ENCODE measurements at places on chromosomes 4 and X.

- no peak for DNase-seq
Measured at GRCh38 chr4:102560571-102561341, 59.6 kb downstream of the NFKB1 start.

DNA sequence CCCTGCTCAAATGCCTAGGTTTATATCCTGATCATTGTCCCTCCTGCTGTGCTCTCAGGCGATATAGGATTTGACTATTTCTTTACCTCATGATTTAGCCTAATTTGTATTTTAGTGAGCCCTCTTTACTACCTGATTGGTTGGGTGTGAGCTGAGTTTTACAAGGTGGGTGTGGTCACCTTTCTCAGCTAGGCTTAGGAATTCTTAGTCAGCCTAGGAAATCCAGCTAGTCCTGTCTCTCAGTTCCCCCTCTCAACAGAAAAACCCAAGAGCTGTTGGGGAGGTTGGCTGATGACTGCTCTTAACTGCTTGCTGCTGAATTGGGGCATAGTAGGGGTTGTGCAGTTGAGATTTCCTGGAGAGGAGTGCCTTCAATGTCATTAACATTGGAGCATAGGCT is 100.5 kb upstream of the AADAT start:
- no peak for DNase-seq

DNA sequence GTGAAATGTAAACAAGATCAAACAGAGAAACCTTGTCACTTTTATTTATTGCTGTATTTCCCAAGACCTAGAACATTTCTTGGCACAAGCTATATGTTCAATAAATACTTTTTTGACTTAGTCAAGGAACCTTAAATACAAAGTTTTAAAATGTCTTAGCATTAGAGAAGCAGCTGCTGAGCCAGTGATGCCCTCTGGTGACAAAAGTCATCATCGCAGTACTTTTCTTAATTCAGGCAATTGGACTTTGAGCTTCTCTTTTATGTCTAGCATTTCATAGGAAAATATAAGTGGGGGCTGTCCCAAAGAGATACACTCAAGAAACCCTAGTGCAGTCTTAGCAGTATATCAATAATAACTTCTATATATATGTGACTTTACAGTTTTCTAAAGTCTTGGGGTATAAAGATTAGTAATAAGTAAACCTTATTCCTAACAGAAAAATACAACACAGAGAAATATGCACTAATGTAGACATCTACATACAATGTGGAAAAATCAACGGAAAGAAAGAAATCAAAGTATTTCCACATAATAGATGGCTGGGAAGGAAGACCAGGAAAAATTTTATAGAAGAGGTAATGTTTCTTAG is 118.4 kb downstream of the DTHD1 start:
- DNase-seq: no peak

- DNase-seq: no peak
Measured at GRCh38 chrX:57172544-57172943, 35.3 kb upstream of the SPIN2A start.

DNA sequence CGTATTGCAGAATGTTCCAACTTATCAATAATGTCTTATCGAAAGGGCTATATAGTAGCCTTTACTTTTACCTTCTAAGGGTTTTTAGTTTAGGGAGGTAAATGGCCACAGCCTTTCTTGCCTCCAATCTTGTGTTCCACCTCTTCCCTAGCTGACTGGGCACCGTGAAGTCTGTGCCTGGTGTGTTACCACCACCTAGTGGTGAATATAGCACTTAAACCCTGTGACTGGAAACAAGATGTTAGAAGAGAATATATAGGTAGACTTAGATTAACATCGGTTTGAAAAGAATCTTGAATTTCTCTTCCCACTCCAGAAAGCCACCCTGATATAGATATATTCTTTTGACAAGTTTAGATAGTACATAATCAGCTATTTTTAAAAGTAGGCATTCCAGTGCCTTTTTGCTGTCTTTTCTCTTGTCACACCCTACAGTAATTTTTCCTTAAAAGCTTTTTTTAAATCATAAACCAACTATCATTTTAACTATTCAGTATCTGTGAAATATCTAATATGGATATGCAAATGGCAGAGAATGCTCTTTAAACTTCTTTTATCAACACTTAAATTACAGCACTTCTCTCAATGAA is 27.8 kb upstream of the ADH7 start:
- peak; percentile 54 for DNase-seq

DNA sequence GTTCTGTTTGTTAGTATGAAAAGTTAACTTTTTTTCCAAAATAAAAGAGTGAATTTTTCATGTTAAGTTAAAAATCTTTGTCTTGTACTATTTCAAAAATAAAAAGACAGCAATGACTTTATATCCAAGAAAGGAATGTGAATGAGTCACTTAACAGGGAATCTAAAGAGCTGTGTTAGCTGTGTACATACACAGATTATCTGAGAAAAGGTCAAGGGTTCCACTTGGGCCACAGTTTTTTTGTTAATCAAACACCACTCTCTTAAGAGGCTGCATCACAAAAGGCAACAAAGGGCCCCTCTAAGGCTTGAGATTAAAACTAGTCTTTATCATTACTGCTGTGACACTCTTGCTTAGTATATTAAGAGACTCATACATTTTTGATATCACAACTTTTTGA is 82.1 kb downstream of the FIP1L1 start:
- DNase-seq: no peak

GRCh38 chr4:157052429-157053040 is 23.4 kb upstream of the GLRB start:
- no peak for DNase-seq

GRCh38 chr4:2105559-2105958 is 46.4 kb downstream of the NAT8L start:
- no peak for DNase-seq

DNA sequence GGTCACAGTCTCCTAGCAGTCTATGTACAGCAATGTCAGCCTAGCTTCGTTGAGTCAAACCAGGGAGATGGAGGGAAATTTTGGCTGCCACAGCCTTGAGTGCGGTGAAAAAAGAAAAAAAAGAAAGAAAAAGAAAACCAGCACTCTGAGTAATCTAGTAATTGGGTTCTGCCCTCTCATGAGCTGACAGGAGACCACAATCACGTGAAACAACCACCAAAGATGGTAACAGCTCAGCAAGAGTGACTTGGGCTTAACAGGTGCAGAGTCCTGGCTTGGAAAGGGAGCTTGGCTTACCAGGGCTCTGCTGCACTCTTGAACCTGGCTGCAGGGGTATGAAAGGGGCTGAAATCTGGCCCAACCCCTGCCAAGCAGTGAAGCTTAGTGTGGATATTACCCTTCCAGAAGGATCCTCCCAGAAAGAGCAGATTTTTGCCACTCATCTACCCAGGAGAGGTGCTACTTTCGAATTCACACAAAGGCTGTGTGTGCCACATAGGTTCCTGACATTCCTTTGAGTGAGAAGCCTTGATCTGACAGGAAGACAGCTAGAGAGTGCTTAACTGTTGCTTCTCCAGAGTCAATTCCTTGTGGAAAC is 350.3 kb downstream of the PTTG2 start:
- DNase-seq: no peak

- peak; percentile 54 for DNase-seq
Measured at GRCh38 chrX:135086197-135086854, 34.0 kb downstream of the ETDB start.

- DNase-seq: no peak
Measured at GRCh38 chrX:70226048-70226447, 8.4 kb upstream of the AWAT1 start.

DNA sequence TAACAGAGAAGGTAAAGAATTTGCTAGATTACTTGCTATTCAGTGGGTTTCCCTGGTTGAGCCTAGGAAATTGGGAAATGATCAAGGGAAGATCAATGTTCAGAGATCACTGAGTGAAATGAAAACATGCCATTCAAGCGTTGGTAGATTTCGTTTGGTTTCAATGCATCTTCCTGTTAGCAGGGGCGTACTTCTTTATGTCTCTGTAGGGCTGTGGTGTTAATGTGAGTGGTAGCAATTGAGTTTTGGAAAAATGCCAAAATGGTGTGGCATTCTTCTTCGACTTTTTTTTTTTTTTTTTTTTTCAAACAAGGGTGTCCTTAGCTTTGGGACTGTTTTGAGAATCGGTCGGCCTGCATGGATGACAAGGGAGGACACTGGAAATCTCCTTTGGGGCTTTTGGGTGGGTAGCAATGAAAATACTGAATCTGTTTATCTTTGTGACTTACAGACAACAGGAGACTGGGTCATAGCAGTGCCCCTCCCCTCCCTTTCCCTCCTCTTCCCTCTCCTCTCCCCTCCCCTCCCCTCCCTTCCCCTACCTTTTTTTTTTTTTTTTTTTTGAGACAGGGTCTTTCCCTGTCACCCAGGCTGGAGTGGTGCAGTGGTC is 50.4 kb downstream of the SPRY1 start:
- DNase-seq: no peak

GRCh38 chrX:80808881-80809411 is 731 bp downstream of the BRWD3 start:
- peak; percentile 7 for DNase-seq

GRCh38 chr4:104589264-104589868 is 94.7 kb upstream of the CXXC4 start:
- no peak for DNase-seq

GRCh38 chr4:104425948-104426347 is 68.7 kb downstream of the CXXC4 start:
- DNase-seq: no peak

- DNase-seq: no peak
Measured at GRCh38 chrX:39650768-39651347, 446.9 kb downstream of the BCOR start.

DNA sequence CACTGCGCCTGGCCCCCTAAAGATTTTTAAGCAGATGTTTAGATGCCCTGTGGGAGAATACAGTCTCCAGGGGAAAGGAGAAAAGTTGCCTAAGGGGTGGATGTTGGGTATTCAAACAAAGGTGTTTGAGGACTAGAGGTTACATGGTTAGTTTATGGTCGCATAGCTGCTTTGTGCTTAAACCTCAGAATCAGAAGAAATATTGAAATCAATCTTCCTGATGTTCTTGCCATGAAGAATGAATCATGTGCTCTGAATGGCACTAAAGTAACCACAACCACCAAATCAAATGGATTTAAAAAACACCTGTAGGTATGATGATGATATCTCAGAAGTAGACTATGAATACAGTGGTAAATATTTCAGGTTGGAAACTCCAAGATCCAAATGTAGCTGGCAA is 42.7 kb upstream of the TEX13A start:
- DNase-seq: no peak

GRCh38 chrX:154308108-154308946 is 12.7 kb downstream of the TKTL1 start:
- DNase-seq: peak; percentile 61

DNA sequence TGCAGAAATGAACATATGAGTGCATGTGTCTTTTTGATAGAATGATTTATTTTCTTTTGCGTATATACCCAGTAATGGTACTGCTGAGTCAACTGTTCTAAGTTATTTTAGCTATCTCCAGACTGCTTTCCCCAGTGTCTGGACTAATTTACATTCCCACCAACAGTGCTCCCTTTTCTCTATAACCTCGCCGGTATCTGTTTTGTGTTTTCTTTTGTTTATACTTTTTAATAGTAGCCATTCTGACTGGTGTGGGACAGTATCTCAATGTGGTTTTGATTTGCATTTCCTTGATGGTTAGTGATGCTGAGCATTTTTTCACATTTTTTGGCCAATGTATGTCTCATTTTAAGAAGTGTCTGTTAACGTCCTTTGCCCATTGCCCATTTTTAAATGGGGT is 218.6 kb upstream of the KCNIP4 start:
- no peak for DNase-seq

DNA sequence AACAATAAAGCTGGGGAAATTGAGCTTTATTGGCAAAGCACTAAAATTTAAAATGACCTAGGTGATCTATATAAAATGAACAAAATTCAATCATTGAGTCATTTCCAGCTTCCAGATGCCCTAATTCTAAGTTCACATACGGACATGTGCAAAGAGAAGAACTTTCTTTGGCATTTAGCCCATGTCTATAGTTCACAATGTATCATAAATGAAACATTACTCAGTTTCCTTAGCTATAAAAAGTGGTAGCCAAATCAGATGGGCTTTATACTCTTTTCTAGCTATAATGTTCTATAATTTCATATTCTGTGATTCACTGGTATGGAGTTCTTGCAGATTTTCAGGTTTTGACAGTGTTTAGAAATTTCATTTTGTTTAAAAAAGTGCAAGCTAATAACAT is 327.4 kb downstream of the KCTD8 start:
- no peak for DNase-seq

DNA sequence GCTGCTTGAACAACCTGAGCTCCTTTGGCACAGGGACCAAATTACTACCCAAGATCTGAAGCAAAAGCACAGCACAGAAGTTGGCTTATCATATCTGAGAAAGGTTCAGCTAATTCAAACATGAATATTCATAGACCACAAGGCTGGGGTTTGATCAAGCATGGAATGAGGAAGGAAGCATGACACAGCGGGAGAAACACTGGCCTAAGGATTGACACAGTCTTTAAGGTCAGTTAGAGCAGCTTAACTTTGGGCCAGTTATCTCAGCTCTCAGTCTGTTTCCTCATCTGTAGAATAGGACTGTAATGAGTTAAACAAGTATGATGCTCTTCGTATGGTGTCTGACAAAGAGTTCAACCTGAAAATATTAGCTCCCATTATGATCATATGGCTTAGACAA is 88.5 kb upstream of the CBR4 start:
- no peak for DNase-seq

- no peak for DNase-seq
Measured at GRCh38 chrX:41108007-41108406, 22.8 kb downstream of the USP9X start.

GRCh38 chr4:174549721-174550120 is 27.4 kb upstream of the HPGD start:
- no peak for DNase-seq

GRCh38 chr4:75545526-75545925 is 10.3 kb upstream of the ODAPH start:
- no peak for DNase-seq

GRCh38 chr4:6501171-6501570 is 28.8 kb upstream of the PPP2R2C start:
- peak; percentile 37 for DNase-seq

- DNase-seq: no peak
Measured at GRCh38 chrX:40012868-40013265, 84.9 kb downstream of the BCOR start.

DNA sequence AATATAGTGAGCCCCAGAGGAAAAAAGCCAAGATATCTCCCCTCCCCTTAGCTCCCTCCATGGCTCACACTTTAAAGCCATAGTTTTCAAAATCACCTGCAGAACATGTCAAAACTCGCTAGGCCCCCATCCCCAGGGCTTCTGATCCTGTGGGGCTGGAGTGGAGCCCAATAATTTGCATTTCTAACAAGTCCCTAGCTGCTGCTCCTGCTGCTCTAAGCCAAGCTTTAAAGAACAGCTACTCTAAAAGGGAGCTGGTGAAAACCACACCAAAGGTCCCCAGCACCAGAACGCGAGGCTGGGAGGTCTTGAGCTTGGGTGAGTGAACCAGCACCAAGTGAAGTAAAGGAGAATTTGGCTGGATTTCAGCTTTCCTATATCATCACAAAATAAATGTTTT is 237.1 kb downstream of the ZNF674 start:
- DNase-seq: no peak

DNA sequence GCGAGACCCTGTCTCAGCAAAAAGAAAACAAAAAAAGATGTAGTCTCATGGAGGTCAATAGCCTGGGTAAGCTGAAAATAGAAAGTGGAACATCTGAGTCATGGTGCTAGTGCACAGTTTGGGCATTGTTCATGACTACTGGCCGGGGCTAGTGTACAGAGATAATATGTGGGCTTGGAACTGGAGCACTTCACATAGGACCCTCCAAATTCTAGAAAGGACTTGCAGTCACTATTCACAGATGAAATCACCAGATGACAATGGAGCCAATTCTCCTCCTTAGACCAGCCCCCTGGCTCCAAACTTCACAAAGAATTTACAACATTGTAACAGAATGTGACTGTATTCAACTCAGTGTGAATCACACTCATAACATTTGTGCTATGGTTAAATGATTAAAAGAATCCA is 367.8 kb upstream of the SLC7A11 start:
- no peak for DNase-seq
